ENCODE measurements at places on chromosomes 12 and 14. TPM values are rescaled to one million over a fixed set of nuclear protein-coding genes. Genes with fewer than 3 reads are reported as not detected.

Gene CTSG
- total RNA-seq = not detected

Gene COX8C
- not detected for total RNA-seq

Gene AQP2
- total RNA-seq = 0.05 TPM

Gene SERPINA12
- total RNA-seq = not detected

Gene STAT2
- 97.3 TPM for total RNA-seq

Gene DCTN2
- total RNA-seq = 195 TPM

Gene SLC10A1
- total RNA-seq = not detected

Gene C12orf50
- not detected for total RNA-seq

Gene RTL1
- total RNA-seq = 0.18 TPM

Gene NPFF
- total RNA-seq = not detected

Gene CAPZA3
- not detected for total RNA-seq

Gene MDM1
- total RNA-seq = 18.1 TPM

Gene RNASE3
- not detected for total RNA-seq

Gene FAIM2
- not detected for total RNA-seq

Gene SMCO2
- total RNA-seq = 0.46 TPM

Gene CFAP54
- 2.5 TPM for total RNA-seq

Gene FAM90A1
- total RNA-seq = not detected

Gene TSPAN19
- 0.59 TPM for total RNA-seq

Gene CCDC38
- not detected for total RNA-seq

Gene SLCO1B3
- total RNA-seq = not detected

Gene TEX22
- total RNA-seq = 1.1 TPM

Gene IGFBP6
- 21.1 TPM for total RNA-seq

Gene LRP1-AS
- total RNA-seq = 0.46 TPM

Gene OTX2
- 12.0 TPM for total RNA-seq

Gene KRT3
- total RNA-seq = not detected

Data from endothelial cell (in vitro differentiated cells).